HuH-7.5 (cell line): ENCODE measurements at places on chromosomes 7 and 10.

DNA sequence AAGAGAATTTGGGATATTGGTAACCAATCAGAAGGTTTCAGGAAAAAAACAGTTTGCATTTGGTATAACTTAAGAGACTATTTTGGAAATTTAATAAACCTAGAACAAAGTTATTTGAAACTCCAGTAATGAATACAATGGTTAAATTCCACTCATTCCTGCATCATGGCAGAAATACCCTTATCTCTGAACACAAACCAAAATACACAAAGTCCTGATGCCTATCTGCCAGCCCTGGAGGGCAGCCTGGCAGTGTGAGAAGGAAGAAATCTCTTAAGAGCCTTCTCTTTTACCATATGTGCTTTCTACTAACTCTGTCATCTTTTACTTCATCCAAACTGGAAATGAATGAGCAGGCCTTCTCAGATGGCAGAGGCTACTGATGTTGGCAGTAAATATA, 147.1 kb upstream of the LYZL1 start:
- DNase-seq, result no peak

GRCh38 chr7:102456327-102456726, 8.3 kb downstream of the ALKBH4 start:
- DNase-seq, result no peak

- DNase-seq, result no peak
These were observed 20.8 kb downstream of the OGDHL start for GRCh38 chr10:49741108-49741995.

DNA sequence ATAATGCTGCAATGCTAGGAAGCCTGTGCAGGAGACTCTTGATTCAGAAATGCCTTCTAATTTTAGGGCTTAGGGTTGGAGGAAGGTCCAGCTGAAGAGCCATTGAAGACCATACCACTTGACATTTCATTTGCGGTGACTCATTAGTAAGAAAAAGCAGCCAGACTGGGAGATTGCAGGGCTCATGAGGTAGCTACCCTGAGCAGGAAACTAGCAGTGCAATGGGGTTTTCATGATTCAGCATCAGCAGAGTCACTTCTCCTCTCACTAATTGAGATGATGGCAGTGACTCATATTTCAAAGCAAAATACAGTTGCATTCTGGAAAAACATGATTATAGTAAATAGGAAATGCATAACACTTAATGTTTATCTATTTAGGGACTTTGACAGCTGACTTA, 434.1 kb downstream of the DNAJB9 start:
- DNase-seq, result no peak

DNA sequence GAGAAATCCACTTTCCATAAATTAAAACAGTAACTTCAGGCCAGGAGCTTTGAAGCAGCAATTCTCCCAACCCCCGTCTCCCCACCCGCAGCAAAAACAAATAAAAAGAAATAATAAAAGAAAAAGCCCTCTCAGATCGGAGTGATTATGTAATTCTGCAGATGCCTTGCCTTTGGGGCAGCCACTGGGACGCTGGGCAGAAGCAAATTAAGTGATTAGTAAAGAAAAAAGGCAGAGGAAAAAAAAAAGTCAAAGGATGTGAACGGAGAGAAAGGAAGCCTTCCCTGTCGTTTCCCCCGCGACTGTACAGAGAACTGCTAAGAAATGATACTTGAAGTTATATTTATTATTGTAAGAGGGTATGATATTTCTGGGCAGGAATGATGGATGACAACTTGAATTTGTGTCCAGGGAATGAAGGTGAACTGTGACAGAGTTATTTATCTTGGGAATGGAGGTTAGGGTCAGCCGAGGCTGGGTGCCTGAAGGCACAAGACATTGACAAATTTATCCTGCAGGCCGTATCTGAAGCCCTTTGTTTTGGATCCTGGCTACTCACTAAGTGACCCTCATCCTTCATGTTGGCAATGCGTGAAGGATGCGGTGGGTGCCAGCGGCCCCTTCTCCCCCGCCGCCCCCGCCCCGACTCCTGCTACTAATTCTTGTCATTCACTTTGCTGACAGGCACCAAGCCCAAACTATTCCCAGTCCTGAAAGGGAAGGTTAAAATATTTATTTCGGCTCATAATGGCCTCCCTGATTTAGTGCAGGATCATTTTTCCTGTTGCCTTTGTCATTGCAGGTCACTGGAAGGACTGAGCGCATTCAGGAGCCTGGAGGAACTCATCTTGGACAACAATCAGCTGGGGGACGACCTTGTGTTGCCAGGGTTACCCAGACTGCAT, 604.0 kb downstream of the LRMDA start:
- no peak for DNase-seq

DNA sequence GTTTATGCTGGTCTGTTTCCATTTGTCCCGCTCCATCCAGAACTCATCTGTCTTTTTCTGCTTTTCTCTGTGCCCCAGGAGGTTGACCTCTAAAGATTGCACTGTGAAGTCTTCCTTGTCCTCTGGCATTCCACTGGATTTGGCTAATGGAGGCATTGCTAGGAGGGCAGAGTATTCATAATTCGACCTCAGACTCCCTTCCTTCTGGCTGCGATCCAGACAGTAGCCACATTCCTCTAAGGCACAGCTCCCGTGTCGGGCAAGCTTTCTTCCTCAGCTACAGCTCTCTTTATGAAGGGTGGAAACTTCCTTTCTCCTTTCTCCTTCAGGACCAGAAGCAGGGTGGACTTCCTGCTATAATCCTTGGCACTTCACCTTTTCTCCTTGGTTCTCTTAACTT, 175.9 kb downstream of the BAMBI start:
- DNase-seq, result no peak

GRCh38 chr10:125017547-125018298, 75.8 kb downstream of the ZRANB1 start:
- no peak for DNase-seq

GRCh38 chr7:41917-42565, 150.3 kb upstream of the FAM20C start:
- DNase-seq, result no peak

DNA sequence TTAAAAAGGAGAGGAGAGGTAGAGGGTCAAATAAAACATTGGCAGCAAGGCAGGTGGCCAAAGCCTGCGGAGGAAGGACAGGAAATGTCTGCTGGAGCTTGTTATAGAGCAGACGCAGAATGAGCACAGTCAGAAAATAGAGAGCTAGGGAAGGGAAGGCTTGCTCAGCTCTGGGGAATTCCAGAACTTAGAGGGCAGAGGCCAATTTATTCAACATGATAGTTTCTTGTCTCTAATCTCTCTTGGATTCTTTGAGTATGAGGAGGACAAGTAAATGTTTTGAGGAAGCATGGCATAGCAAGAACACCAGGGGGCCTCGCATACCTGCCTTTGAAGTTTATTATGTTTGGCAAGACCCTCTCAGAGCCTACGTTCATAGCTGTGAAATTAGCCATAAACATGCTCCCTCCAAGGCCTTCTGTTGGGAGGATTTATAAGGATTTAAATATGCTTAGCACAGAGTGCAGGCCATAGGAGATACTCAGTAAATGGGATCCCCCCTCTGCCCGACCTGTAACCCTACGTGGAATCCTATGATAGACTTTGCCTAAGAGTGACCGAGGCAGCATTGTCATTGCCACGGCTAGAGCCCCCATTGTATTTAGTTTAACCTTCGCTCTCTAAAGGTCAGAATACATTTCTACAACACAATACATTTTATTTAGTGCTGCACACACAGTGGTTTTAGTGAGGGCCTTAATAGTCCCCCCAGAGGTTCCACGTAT, 293.9 kb downstream of the CCDC3 start:
- DNase-seq, result no peak

DNA sequence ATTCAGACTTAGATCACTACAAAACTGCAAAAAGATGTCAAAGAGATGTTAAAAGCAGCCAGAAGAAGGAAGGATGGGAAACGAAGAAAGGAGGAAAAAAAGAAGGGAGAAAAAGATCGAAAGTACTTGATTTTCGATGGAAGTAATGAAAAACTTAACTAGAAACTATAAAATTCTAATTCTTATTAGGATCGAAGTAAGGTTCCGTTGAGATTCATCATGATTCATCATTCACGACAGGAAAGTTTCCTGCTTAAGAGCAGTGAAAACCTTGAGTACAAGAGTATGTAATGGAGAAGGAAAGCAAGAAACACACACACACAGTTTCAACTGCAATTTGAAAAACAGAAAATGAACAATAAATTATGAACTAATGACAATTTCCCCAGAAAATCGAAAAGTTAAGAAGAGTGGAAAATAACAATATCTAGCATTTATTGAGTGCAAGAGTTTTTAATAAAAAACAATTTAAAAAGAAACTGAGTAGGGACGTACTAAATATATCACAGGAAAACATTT, 1.1 kb upstream of the ING3 start:
- DNase-seq, result no peak

DNA sequence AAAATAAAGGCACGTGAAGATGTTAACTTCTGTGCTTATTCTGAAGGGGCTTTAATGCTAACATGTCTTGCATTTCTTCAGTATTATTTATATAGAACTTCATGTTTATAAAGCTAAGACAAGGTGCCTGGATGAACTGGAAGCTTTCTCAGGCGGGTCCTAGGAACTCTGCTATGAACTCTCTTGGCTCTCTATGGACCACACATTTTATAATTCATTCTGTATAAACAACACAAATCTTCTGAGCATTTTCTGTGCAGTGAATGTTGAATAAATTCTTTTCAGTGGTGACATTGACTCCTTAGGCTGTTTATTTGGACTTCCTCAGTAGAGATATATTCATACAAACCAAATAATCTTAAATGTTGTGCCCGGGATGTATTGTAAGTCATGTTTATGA, 79.6 kb downstream of the TRIL start:
- no peak for DNase-seq
